CD4-positive, alpha-beta T cell (primary cell): ENCODE measurements at places on chromosomes 7 and 10. TPM values are rescaled to one million over a fixed set of nuclear protein-coding genes. Genes with fewer than 3 reads are reported as not detected.

Gene ZNF365
- total RNA-seq = 1.8 TPM

Gene FBXL13
- 0.89 TPM for total RNA-seq

Gene JAZF1
- 9.9 TPM for total RNA-seq

Gene ANKRD2
- not detected for total RNA-seq

Gene WEE2
- total RNA-seq = 0.14 TPM

Gene CCL24
- total RNA-seq = not detected

Gene GIMAP5
- 35.2 TPM for total RNA-seq

Gene SLC13A1
- total RNA-seq = not detected

Gene ZNF722
- total RNA-seq = not detected

Gene CASP7
- 8.6 TPM for total RNA-seq

Gene AHR
- 95.7 TPM for total RNA-seq

Gene FAM237B
- not detected for total RNA-seq

Gene FAM20C
- 1.7 TPM for total RNA-seq

Gene TRIM50
- 0.17 TPM for total RNA-seq

Gene ITGA8
- total RNA-seq = not detected

Gene GBF1
- 28.8 TPM for total RNA-seq

Gene KNDC1
- not detected for total RNA-seq

Gene PLAC9
- not detected for total RNA-seq

Gene TAF3
- 12.8 TPM for total RNA-seq

Gene ABCB4
- not detected for total RNA-seq

Gene TMEM72
- total RNA-seq = not detected

Gene CHST12
- 8.6 TPM for total RNA-seq

Gene LEP
- total RNA-seq = not detected

Gene DGKI
- not detected for total RNA-seq

Gene TAS2R5
- 0.47 TPM for total RNA-seq

Gene GPR26
- not detected for total RNA-seq

Gene GNAT3
- total RNA-seq = not detected

Gene AKR1D1
- total RNA-seq = not detected

Gene OIT3
- total RNA-seq = not detected

Gene ETV1
- not detected for total RNA-seq

Gene SH2D4B
- total RNA-seq = 0.31 TPM

Gene PPP2R2D
- total RNA-seq = 32.9 TPM

Gene CLEC5A
- not detected for total RNA-seq

Gene RPEL1
- not detected for total RNA-seq

Gene KCND2
- not detected for total RNA-seq

Gene MLXIPL
- total RNA-seq = not detected

Gene PVRIG
- 30.1 TPM for total RNA-seq

Gene EVX1
- 0.25 TPM for total RNA-seq

Gene LIPJ
- total RNA-seq = not detected

Gene FRA10AC1
- total RNA-seq = 10.0 TPM

Gene ASZ1
- not detected for total RNA-seq

Gene SLC35B4
- 7.8 TPM for total RNA-seq

Gene STEAP4
- total RNA-seq = not detected

Gene CPVL
- 4.5 TPM for total RNA-seq

Gene TMEM176A
- not detected for total RNA-seq

Gene PIK3CG
- 21.2 TPM for total RNA-seq

Gene VPS37D
- total RNA-seq = 0.96 TPM

Gene DKK1
- total RNA-seq = not detected

Gene GIMAP7
- total RNA-seq = 48.4 TPM

Gene SEMA4G
- total RNA-seq = 1.1 TPM

Gene ZNF107
- total RNA-seq = 12.4 TPM
